ENCODE measurements at places on chromosomes 7 and 10. TPM values are rescaled to one million over a fixed set of nuclear protein-coding genes. Genes with fewer than 3 reads are reported as not detected.
A peak's percentile ranks its signal among the peaks of the same experiment; 100 is the strongest.

FAM180A gene
- polyA plus RNA-seq = not detected

STOX1 gene
- 0.05 TPM for polyA plus RNA-seq

LIPJ gene
- polyA plus RNA-seq = not detected

TET1 gene
- 1.9 TPM for polyA plus RNA-seq

FOXP2 gene
- polyA plus RNA-seq = not detected

TMEM176A gene
- not detected for polyA plus RNA-seq

STEAP4 gene
- polyA plus RNA-seq = not detected

SUN3 gene
- polyA plus RNA-seq = not detected

ADGRA1 gene
- polyA plus RNA-seq = not detected

GRCh38 chr7:28996836-28997235, 38.7 kb upstream of the TRIL start:
- no peak for DNase-seq

GRCh38 chr7:91043186-91043585, 221.0 kb upstream of the FZD1 start:
- DNase-seq = no peak

DNA sequence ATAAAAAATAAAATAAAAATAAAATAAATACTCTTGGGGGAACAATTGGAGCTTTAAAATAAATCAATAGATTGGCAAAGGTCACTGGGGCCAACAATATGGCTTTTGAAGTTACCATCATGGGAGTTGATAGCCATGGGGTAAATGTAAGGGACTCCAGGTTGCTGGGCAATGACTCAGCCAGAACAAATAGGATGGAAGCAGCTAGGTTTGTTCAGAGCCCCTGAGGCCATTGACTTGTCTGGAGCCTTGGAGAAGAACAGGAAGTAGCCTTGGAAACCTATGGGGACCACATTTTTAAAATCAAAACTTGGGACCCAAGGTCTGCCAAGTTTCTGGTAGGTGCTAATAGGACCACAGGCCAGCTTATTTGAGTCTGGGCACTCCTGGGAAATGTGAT, 20.2 kb upstream of the FRA10AC1 start:
- DNase-seq = no peak

- no peak for DNase-seq
Observed at GRCh38 chr10:96416643-96417042, 57.8 kb upstream of the OPALIN start.

DNA sequence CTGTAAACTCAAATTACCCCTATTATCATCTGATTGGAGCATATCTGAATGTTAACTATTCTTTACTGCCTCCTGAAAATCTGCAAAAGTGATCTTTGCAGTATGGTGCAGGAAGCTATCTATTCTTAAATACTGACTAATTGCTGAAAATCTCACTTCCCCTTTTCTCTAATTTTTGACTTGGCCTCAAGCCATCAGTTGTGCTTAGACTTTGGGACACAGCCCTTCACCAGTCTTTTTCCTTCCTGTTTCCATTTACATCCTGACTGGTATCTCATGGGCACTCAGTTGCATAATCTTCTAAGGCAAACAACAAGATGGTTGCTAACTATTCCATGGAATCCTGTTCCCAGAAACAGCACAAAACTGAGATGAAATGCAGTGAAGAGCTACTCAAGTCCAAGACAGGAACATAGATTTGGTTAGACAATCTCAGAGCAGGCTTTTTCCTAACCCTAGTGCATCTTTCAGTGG, 228.5 kb downstream of the SORCS1 start:
- DNase-seq = no peak

DNA sequence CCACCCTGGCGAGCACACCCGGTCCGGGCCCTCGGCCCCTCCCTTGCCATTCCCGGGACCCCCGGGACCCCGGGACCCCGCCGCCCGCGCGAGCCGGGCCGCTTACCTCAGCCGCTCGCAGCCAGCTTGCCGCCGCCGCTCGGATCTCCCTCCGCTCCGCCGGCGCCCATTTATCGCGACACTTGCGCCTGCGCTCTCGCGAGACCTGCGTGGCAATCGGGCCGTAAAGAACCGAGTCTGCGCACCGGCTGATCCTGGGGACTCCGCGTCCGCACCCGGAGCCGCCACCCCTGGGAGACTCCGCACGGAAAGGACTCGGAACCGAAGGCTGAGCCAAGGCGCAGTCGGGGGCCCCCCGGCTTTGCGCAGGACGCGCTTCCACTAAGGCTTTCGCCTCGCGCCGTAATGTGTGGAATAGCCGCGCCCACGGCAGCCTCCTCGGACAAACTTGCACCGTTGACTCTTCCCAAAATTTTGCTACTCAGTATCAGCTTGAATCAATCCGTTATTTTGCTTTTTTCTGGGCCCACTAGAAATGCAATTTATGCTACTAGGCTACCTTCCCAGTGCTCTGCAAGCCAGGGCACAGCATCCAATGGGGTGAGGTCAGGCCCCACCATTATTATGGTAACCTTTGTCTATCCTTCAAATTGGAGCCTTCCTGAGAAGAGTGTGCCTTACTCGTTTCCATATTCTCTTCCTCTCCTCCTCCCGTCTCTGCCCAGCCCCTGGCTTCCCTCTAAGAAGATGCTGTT, at the start of gene MAD1L1:
MAD1L1 (minus strand) TSS at position 180 of the 755 bp plus-strand sequence. CDS start 2,812 bp downstream, outside the sequence.
- peak; percentile 89 for DNase-seq

- DNase-seq = no peak
Observed at GRCh38 chr7:74202841-74203556, 6.8 kb upstream of the LAT2 start.

- no peak for DNase-seq
Observed at GRCh38 chr7:113936982-113937381, 18.2 kb upstream of the PPP1R3A start.

DNA sequence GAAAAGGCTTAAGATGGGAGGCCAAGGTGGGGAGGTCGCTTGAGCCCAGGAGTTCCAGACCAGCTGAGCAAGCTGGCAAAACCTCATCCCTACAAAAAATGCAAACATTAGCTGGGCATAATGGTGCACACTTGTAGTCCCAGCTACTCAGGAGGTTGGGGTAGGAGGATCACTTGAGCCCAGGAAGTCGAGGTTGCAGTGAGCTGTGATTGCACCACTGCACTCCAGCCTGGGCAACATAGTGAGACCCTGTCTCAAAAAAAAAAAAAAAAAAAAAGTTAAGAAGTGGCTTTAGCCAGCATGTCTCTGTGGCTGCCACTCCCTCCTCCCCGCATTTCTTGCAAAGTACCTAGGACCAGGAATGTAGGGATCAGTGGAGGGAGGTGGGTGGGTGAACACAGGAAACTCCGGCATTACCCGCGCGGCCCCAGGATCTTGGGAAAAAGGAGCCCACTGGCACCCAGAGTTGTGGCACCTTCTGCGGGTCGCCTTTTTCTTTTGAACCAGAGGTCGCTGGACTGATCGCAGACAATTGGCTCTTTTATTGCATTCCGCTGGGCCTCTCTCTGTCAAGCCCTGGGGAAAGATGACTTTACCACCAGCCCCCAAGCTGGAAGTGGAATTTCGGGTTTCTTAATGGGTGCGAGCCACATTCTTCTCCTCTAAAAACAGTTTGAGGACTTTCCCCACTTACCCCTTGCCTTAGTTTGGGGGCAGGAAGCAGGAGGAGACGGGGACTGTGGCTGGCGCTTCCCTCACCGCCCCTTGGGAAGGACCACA, 3.5 kb downstream of the VGF start:
- no peak for DNase-seq

DNA sequence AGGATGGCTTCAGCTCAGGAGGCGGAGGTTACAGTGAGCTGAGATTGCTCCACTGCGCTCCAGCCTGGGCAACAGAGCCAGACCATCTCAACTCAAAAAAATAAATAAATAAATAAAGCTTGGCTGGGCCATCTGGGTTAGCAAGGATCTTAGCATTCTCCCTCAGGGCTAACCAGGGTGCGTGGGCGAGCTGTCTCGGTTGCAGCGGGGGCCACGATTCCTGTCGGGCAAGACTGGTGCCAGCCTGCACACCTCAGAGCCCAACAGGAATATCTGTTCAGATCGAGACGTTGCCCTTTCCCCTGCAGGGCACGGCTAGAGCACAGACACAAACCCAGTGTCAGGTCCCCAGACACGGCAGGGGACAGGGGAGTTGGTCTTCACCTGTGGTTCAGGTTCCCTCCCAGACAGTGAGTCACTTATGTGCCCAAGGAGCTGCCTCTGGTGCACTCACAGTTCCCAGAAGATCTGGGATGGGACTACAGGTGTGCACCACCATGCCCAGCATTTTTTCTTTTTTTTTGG, 75.5 kb upstream of the GTF2I start:
- no peak for DNase-seq

DNA sequence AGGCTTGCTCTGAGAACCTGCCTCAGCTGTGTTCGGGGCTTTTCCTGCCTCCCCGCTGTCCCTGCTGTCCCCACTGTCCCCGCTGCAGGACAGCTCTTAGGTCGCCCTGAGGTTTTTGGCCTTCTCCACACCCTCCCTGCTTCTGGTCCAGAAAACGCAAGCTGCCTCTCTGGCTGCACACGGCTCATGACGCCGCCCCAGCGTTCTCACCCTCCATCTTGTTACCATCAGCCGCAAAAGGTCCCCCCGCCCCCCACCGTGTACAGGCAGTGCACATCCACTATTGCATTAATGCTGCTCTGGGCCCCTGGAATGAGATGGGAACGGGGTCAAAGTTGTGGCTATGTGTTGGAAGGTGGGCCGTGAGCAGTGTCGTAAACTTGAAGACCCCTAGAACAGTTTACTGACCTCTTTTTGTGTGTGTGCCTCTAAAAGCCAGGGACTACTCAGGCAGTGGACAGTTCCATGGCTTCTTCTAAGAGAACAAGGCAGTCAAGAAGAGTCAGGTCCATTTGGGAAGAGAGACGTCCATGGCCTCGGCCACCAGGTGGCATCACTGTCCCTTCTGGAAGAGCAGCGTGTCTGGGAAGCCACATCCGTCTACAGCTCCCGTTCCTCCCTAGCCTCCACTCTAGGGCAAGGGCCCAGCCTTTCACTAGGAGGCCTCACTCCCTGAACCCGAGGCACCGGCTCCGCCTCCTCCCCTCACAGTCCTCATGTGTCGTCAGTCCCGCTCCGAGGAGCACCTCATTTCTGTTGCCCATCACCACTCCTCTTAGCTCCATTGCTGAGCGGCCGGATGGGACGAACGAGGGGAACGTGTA, 38.5 kb upstream of the MKRN1 start:
- peak; percentile 44 for DNase-seq

DNA sequence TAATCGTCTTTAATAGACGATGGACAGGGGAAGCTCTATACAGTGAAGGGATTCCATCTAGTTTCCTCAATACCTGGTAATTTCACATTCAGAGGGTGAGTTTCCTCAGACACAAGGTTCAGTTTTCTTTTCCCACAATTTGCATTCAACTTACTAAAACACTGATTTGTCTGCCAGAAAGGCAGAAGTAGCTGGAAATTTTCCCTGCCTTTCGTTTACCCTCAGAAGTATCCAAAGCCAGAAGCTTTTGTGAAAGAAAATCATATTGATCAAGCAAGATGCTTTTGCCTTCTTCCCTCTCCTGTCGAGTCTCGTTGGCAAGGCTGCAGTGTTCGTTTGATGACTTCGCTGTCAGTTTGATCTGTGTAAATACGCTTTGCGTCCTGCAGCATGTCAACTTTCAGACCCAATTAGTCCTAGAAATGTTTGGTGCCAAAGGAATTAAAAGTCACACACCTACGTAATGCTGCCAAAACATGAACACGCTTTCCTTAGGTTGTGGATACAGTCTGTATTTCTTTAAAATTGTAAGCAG, 631.9 kb upstream of the FOXK1 start:
- DNase-seq = no peak

- no peak for DNase-seq
Observed at GRCh38 chr7:21486511-21486910, 56.3 kb upstream of the DNAH11 start.

- DNase-seq = no peak
Observed at GRCh38 chr7:41816111-41816510, 113.2 kb upstream of the INHBA start.

DNA sequence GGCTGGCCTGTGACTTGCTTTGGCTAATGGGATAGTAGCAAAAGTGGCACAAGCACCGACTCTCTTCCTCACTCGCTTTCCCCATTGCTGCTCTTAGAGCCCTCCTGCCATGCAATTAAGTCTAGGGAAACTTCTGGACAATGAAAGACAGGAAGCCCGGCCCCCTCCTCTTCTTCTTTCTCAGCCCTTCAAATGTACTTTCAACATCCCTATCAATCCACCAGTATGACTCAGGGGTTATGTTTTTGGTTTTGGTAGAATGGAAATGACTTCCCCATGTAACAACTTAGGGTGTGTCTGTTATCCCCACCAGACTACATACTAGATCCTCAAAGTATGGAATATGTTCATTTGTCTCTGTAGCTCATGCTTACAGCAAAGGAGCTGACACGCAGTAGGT, 139.0 kb upstream of the GDF10 start:
- no peak for DNase-seq

GRCh38 chr7:138903186-138903820, 77.9 kb downstream of the KIAA1549 start:
- DNase-seq = peak; percentile 90

- DNase-seq = peak; percentile 91
Observed at GRCh38 chr7:100675581-100676350, 2.2 kb downstream of the GNB2 start.

- no peak for DNase-seq
Observed at GRCh38 chr10:119700321-119700954, 25.4 kb upstream of the INPP5F start.

GRCh38 chr7:33698692-33699128, 206.6 kb upstream of the BMPER start:
- no peak for DNase-seq

- no peak for DNase-seq
Observed at GRCh38 chr10:48365668-48366067, 59.2 kb downstream of the MAPK8 start.

DNA sequence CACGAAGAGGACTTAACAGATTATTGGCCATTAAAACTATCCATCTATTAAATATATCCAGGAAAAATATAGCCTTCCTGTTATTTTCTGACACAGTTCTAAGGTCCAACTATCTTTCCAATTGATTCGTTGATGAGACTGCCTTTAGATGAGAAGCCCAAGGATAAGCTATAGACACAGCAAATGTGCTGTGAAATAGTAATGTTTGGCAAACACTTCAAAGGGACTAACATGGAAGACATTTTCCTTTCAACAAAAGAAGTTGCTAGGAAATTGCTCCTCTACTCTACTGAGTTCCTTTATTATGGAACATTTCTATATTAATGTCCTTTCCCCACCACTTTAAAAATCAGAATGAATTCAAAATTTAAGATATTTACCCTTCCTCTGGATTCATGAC, 38.5 kb downstream of the CCDC186 start:
- DNase-seq = no peak

- DNase-seq = peak; percentile 44
Observed at GRCh38 chr10:128047991-128048818, 78.0 kb downstream of the MKI67 start.
